ENCODE measurements at places on chromosomes 7 and 10.

- no peak for DNase-seq
These were observed 112.8 kb upstream of the STEAP1B start for GRCh38 chr7:22612776-22613175.

DNA sequence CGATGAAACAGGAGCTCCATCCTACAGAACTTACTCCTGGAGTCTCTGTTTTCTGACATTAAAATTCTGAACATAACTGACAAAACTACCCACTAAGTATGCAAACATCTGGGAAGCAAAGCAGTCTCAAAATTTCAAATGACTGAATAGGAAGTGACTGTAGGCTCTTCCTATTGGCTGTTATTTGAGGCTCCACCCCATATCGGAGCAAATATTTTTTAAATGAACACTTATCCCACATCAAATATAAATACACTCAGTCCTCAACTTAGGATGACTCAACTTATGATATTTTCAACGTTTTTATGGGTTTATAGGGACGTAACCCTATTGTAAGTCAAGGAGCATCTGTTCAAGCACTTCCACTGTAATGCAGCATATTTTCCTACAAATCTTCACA, 8.8 kb downstream of the HSPA12A start:
- DNase-seq = no peak

- no peak for DNase-seq
These were observed 174.8 kb upstream of the CDCA7L start for GRCh38 chr7:22120391-22121053.

DNA sequence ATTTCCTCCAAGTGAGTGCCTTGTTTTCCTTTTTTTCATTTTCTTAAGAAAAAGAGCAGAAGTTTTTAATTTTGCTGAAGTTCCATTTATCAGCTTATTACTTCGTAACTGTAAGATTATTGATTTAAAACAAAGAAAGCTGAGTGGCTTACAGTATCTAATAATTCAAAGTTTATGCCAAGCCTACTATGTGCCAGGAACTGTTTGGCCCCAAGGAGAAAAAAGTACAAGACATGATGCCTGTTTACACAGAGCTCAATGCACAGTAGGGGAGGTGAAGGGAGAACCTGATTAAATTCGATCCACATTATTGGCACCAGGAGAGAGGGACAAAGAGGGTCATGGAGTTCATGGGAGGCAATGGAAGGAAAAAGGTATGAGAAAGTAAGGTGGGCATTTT, 419.3 kb upstream of the ZMIZ1 start:
- DNase-seq = no peak

GRCh38 chr7:95318501-95319100, 5.7 kb downstream of the PON1 start:
- DNase-seq = no peak

DNA sequence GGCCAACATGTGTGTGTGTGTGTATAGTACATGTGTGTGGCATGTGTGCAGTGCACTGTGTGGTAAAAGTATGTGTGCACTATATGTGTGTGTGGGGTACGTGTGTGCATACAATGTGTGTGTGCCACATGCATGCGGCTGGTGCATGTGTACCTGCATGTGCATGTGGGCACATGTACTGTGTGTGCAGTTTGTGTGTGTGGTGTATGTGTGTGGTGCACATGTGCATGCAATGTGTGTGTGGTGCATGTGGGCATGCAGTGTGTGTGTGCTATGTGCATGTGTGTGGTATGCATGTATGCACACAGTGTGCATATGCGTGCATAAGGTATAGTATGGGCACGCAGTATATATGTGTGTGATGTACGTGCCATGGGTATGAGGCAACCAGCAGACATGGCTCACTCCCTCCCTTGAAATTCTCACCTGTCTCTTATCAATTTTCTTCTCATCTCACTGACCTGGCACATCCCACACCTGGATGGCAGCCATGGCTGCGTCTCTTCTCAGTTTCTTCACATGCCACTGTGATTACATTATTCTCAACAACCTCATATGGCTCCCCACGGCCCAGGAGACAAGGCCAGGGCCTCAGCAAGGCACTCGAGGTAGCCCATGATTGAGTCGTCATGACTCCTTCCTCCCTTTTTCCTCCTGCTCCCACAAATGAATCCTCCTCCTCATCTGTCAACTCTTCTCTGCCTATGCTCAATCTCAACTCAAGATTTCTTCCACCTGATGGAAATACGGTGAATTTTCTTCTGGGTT, 57.0 kb downstream of the NUDCD3 start:
- no peak for DNase-seq

- DNase-seq = peak; percentile 82
These were observed 52.6 kb upstream of the SMNDC1 start for GRCh38 chr10:110357252-110357780.

DNA sequence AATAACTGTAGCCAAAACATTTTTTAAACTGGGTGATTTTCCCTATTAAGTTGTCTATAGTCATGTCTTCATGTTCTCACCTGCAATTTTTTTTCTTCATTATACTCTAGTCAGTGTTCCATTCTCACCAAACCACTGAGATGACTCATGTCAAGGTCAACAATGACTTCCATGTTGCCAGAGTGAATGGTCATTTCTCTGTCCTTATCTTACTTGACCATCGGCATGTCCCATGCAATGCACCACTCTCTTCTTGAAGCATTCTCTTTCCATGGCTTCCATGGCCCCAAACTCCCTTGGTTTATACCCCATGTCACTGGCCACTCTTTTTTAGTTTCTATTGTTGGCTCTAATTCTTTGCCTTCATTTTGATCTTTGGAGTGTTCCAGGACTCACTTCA, 173.9 kb downstream of the PPP1R17 start:
- no peak for DNase-seq

DNA sequence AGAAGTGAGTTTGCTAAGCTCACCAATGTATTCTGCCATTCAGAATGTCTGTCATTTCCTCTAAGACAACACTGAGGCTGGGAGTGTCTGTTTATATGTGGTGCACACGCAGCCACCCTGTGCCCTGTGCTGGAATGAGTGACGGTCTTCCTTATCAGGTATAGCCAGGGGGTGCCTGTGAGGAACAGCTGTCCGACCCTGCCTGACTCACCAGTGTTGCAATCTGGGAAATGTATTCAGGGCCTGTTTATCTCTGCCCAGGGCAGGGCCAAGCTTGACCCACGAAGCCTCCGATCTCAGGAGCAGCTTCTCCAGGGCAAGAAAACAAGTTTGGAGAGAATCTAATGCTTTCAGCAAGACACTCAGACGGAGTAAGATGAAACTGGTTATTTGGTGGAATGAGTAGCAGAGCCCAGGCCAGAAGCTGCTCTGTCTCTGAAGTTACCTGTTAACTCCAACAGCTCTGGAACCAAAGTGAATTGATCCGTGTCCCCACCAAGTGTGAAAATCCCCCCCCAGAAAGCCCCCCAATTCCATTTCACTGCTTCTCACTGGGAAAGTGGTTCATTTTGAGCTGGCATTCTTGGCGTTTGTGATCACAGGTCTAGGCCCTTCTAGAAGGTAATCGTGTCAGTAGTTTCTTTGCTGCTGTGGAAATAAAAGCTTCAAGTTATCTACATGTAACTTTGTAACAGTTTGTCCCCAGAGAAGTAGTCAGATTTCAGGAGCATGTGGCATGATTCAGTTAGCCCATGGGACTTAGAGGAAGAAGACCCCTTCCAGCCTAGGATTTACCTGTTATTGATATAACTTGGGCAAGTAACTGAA, 6.1 kb upstream of the UBE2H start:
- peak; percentile 86 for DNase-seq

- no peak for DNase-seq
These were observed 965 bp upstream of the AGAP3 start for GRCh38 chr7:151085329-151085690.

Data from adipocyte (in vitro differentiated cells).